ENCODE measurements at places on chromosomes 1 and 21. TPM values are rescaled to one million over a fixed set of nuclear protein-coding genes. Genes with fewer than 3 reads are reported as not detected.

DNA sequence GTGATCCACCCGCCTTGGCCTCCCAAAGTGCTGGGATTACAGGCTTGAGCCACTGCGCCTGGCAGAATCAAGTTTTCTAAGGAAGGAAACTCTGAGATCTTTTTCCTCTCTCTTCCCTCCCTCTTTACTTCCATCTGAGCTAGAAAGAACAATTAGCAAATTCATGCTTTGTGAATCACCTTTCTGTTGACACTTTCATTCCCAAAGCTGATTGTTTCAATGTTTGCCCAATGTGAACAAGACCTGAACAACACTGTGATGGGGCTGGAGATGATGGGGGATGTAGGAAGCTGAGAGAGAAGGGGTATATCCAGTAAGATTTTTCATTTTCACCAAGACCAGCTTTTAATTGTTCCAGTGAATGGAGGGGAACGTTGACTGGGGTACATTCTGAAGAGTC lies 5.7 kb upstream of the TENT5B start:
- peak; percentile 36 for DNase-seq

DNA sequence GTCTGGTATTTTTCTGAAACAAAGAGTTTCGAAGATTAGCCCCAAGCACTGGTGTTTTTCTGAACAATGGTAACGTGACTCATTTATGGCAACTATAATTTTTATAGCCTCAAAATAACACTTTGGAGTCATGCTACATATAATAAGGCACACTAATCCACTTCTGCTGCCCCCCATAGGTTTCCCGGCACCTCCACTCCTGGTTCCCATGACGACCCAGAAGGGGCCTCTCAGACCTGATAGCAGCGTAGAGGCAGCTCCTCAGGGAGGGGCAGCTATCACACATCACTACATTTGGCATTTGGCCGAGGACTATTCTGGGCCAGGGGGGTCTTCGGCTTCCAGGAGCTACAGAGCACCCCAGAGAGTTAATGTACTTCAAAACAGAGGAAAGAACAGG lies 23.3 kb downstream of the CAPN8 start:
- no peak for DNase-seq

DNA sequence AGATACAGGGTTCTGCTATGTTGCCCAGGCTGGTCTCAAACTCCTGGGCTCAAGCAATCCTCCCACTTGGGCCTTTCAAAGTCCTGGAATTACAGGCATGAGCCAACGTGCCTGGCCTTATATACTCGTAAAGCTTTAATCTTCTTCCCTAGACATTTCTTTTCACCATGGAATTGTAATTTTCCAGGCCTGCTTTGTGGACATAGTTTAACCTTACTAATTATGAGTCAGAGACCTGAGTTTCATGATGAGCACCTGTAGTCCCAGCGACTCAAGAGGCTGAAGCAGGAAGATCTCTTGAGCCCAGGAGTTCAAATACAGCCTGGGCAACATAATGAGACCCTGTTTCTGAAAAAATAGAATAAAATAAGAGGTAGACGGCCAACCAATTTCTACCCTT lies 12.3 kb downstream of the PATJ start:
- no peak for DNase-seq

- DNase-seq, result peak; percentile 85
These were observed 1.2 kb downstream of the SLC6A9 start for GRCh38 chr1:44029911-44030604.

Gene AGRN
- 102 TPM for total RNA-seq

GRCh38 chr21:19123053-19123452 lies 719.5 kb upstream of the TMPRSS15 start:
- no peak for DNase-seq
